ENCODE measurements at places on chromosomes 6 and 20.

- DNase-seq = no peak
Observed at GRCh38 chr20:49630396-49630951, 62.5 kb upstream of the PTGIS start.

DNA sequence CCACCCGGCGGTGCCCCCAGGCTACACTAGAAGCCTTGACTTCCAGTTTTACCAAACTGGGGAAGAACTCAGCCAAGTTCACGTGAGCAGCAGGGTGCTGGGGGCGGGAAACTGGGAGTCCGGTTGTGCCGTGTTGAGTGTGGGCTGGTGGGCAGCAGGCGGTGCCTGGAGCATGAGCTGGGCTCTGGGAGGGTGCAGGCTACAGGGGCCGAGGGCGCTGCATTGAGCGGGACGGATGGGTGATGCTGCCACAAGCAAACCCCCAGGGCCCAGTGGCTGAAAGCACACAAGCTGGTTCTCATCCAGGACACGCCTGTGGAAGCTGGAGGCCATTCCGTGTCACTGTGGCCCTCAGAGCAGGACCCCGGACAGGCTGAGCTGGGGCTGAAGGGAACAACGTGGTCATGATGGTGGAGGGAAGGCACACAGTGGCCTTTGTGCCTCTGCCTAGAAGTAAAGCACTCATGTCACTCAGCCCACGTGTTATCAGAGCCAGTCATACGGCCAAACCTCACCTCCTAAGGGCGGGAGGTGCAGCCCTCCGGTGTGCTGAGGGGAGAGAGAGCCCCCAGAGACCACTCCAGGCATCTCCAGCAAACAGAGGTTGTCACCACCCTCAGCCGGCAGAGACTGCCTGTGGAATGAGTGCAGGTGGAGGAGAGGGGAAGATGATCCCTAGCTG lies 29.5 kb downstream of the RBM38 start:
- no peak for DNase-seq

DNA sequence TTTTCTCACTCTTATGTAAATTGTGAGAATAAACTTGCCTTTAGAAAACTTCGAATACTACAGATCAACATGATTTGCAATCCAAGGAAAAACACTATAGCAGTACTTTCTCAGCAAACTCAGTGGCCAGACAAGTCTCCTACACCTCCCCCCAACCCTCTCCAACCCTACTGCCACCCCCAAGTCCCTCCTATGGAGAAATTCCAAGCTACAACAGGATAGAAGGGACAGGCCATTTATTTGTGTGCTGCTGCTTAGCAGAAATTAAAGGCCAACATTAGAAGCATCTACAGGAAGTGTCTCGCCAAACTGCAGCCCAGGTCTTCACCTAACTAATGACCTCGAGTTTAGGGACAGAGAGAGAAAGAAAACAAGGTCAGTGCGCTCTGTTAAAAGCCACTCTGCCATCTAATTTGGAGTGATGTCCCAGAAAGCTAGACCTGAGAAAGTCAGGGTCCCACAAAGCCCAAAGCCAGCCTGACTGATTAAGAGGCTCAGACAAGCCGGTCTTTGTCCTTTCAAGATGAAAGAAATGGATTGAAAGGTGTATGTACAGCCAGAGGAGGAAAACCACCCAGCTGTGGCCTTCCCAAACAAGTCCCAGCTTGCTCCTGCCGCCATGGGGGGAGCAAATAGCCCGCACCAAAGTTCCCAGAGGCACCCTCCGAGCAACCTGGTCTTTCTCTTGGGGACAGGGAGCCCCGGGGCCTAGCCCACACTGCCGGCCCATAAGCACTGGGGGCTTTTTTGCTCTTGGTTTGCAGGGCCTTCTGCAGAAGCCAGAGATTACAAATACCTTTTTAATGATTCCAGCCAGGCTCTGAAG lies 3.4 kb downstream of the BMP7 start:
- no peak for DNase-seq

GRCh38 chr20:4926531-4927156 lies 74.7 kb downstream of the SLC23A2 start:
- DNase-seq = no peak

GRCh38 chr6:115934145-115934544 lies 126.5 kb downstream of the FRK start:
- no peak for DNase-seq

DNA sequence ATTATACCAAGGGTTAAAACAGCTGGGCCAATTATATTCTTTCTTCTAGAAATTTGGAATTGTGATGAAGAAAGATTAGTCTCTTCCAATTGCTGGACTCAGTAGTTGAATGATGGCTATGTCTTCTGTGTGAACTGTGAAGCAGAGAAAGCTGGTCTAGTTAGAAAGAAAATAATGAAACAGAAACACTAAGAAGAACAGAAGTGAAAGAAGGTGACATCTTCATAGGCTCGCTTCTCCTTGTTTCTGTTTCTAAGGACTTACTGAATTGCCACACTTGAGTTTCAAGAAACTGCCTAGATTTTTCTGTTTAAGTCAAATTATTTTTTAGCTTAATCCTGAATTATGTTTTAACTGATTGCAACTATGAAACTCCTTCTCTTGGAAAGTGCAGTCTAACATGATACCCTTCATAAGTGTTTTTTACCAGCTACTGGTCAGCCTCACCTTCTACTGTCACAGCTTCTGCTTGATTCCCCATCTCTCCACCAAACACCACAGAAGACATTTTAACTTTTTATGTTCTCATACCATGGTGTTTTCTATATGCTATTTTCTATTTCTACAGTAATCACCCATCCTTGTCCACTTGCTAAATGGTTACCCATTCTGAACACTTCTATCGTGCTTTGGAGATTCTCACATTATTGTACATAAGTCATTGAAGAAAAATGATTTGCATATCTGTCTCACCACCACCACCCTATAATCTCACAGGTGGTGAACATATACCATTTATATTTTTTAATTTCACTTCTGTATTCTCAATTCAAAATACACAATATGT lies 268.8 kb downstream of the GRIK2 start:
- no peak for DNase-seq

GRCh38 chr20:58596750-58597248 lies 54.3 kb upstream of the STX16 start:
- peak; percentile 84 for DNase-seq

- DNase-seq = no peak
Observed at GRCh38 chr20:25046736-25047666, 10.9 kb downstream of the ACSS1 start.

GRCh38 chr20:478949-479429 lies 16.7 kb upstream of the TBC1D20 start:
- peak; percentile 54 for DNase-seq

DNA sequence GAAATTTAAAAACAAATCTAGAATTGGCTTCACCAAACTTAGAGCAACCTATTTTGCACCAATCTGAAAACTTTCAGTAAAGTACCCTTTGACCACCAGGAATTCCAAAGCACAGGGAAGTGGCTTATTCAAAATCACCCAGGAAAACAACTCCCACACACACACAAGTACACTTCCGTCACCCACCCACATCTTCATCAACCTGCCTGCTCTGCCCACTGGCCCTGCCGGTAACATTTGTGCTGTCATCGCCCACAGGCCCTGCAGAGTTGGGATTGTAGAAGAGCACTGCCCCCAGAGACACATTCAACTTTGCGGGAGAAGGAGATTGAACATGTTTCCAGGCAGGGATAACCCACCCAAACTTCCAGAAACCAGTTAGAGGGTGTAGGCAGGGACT lies 19.3 kb upstream of the SCML4 start:
- no peak for DNase-seq

- DNase-seq = no peak
Observed at GRCh38 chr6:7260291-7261031, 52.5 kb downstream of the SSR1 start.

GRCh38 chr6:113809826-113810225 lies 47.3 kb upstream of the MARCKS start:
- no peak for DNase-seq

GRCh38 chr20:50456452-50457324 lies 53.5 kb upstream of the PTPN1 start:
- DNase-seq = no peak

- no peak for DNase-seq
Observed at GRCh38 chr6:11439017-11439420, 98.5 kb upstream of the TMEM170B start.

- no peak for DNase-seq
Observed at GRCh38 chr6:116277124-116277523, 2.6 kb downstream of the TSPYL1 start.

GRCh38 chr6:15242937-15243614 lies 2.8 kb upstream of the JARID2 start:
- no peak for DNase-seq

DNA sequence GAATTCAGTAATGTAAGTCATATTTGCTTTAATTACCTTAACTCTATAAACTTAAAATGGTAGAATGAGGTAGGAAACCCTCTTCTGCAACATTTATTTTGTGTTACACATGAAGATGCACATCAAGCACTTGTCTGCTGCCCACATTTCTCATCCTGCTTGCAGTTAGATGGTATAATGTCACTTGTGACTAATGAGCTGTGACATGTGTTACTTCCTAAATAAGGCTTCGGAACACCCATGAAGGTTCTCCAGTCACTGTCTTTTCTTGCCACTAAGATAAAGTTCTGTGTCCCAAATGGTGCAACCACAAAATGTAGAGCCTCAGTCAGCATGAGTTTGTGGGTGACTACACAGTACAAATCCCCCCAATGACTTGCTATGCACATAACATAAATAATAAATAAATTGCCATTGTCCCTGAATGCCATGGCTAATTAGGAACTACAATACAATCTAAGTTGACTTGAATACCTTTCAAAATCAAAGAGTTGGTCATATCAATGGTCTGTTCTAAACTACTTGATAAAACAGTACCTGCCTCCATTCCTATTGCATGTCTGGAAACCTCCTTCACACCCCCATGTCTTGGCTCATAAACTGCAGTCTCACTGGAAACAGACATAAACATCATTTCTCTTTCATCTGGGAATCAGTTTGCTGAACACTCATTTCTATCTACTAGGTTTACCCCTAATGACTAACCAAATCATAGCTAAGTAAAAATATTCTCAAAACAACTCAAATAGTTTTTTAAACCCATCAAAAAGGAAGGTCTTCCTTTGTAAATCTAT lies 157.2 kb downstream of the PTPRK start:
- no peak for DNase-seq

DNA sequence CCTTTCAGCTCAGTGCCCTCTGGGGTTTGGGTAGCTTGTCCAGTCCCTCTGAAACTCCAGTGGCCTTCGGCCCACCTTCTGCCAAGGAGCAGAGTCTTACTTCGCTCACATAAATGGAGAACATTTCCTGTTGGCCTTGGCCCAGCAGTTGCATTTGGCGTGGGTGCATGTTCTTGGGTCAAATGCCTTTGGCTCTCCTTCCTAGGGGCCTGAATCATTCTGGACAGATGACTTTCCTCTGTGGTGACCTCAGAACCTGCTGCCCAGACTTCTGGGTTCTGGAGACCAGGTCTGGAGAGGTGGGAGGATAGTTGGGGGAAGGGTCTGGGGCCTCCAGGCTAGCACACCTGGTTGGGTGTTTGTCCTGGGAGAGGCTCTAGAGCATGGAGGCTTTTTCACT lies 29.3 kb downstream of the BCAS4 start:
- DNase-seq = no peak

All from D341Med (cell line).